ENCODE measurements at places on chromosomes 16 and 17. TPM values are rescaled to one million over a fixed set of nuclear protein-coding genes. Genes with fewer than 3 reads are reported as not detected.

- DNase-seq: no peak
Observed at GRCh38 chr17:41494524-41494923, 4.8 kb upstream of the KRT36 start.

DNA sequence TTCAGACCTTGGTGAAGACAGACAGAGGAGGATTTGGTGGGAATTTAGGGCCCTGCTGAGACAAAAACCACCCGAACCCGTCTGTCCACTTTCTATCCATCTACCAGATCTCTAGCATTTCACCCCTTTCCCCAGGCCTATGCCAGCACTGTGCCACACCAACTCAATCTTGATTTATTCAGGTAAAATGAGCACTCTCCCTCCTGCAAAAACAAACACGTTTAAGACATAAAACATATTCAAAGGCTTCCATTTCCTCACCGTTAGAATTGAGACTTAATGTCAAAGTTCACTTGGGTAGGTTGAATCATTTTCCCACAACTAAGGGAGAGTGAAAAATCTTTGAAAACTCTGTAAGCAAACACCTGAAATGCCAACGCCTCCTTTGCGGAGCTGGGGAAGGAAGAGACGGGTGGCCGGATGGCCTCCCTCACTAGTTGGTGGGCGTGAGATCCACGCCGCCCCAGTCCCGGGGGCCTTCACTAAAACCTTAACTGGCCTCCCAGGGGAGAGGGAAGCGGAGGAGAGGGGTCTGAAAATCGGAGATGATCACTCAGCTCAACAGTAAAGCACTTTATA is 862 bp downstream of the DCAKD start:
- DNase-seq: no peak

GRCh38 chr17:80815151-80815681 is 176.4 kb upstream of the CHMP6 start:
- no peak for DNase-seq

GRCh38 chr17:48550502-48551213 is 5.7 kb upstream of the HOXB2 start:
- no peak for DNase-seq

DNA sequence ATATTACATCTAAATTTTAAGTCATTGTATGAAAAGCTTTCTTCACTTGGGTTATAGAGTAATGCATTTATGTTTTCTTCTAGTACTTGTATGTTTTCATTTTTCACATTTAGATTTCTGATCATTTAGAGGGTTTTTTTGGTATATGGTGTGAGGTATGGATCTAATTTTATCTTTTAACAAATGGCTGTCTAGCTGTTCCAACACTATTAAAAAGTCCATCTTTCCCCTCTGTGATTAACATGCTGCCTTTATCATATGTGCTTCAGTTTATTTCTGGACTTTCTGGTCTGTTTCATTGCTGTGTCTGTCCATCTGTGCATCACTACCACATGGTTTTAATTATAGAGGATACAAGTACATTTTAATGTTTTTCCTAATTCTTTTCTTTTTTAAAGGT is 163.8 kb downstream of the MYO1D start:
- no peak for DNase-seq

MRPL58 gene
- total RNA-seq: 44.0 TPM

GRCh38 chr16:25109643-25110042 is 1.9 kb upstream of the LCMT1 start:
- DNase-seq: no peak

- no peak for DNase-seq
Observed at GRCh38 chr16:62077998-62078397, 41.8 kb upstream of the CDH8 start.
